ENCODE measurements at places on chromosomes 12 and 14.
A peak's percentile ranks its signal among the peaks of the same experiment; 100 is the strongest.

DNA sequence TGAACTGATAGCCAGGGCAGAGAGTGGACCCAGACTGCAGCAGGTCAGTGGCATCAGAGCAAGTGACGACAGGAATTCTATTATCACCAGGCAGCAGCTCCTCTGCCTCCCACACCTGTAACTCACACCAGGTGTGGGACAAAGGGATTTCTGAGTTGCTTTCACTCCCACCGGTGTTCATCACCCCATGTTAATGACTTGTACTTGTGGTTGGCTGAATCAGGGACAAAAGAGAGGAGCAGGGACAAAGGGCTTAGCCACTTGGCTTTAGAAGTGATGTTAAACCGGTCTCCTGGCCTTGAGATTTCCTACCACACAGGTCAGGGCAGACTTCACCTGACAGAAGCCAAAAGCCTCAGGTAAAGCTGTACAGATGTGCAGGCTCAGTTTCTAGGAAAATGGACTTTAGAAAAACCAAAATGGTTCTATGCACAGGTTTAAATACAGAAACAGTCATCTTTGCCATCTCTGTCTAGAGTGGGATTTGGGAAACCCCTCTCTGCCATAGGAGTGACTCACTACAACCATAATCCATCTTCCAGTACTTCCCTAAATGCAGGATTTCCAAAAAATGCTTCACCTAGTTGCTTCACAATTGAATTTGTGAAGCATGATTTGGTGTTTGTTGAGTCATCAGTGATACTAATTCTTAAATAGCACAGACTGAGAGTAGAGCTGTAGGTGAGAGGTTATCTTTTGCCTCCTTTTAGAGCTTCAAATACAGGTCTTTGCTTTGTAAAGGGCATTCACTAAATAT, 158.5 kb downstream of the PRKCH start:
- no peak for DNase-seq

GRCh38 chr14:92473969-92474535, 39.5 kb upstream of the RIN3 start:
- DNase-seq, result peak; percentile 66

DNA sequence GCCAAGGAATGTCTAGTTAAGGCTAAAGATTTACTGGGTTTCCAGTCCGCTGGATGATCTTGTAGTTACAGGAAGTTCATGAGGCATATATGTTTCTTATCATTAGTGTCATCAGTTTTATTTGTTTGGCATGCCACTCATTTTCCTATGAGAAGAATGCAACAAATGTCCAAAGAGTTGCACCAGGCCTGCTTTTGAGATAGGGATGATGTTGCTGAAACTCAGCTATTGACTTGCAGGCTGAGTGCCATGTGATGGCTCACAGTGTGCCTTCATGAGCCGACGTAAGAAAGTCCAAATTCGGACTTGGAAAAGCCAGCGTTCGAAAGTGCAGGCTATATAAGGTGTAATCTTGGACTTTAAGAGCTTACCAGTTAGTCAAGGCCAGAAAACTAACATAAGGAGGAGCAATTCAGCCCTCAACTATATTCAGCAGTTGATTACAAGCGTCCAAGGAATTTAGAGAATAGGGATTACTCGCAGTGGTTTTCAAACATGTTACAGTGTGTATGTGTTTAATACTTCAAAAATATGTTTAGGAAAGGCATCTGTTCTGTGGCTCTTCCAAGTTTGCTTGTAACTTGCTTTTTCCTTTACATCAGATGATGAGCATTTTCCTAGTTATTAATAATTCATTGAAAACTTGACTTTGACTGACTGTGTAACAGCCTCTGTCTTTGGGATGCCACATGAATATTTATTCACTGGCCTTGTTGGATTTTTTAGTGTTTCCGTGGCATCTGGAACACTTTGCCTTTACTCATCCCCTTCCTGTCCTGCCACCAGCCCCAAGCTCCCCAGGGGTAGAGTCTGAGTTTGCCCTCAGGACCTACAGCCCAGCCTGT, 101.3 kb downstream of the LGMN start:
- peak; percentile 27 for DNase-seq

DNA sequence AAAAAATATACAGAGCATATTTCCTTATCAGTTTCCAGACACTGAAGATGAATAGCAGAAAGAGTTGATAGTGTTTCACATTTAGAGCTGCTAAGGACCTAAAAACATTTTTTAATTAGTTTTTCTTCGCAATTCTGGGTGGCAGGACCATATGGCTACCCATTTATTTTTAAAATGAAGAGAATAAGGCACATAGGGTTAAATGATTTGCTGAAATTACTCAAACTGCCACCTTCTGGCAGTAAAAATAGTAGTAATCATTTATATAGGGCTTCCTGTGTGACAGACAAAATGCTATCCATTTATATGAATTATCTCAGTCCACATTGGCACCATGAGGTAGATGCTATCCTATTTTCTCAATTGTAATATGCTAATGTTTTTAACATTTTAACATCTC, 108.6 kb upstream of the CCDC196 start:
- no peak for DNase-seq

DNA sequence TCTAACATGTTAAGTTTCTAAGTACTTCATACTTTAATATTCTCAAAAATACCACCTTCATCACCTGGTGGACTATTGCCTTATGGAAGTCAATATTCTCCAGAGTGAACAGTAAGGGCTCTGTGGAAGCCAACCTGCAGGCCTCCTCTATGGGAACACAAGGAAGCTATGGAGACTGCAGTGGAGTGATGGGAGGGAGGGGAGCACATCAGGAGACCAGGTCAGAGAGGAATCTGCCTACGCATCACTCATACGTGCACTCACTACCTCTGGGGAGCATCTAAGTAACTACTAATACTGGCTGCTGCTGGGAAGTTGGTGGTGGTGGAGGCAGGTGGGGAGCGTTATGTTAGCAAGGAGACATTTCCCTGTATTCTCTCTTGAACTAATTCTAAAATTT, 19.9 kb downstream of the HECTD4 start:
- no peak for DNase-seq

DNA sequence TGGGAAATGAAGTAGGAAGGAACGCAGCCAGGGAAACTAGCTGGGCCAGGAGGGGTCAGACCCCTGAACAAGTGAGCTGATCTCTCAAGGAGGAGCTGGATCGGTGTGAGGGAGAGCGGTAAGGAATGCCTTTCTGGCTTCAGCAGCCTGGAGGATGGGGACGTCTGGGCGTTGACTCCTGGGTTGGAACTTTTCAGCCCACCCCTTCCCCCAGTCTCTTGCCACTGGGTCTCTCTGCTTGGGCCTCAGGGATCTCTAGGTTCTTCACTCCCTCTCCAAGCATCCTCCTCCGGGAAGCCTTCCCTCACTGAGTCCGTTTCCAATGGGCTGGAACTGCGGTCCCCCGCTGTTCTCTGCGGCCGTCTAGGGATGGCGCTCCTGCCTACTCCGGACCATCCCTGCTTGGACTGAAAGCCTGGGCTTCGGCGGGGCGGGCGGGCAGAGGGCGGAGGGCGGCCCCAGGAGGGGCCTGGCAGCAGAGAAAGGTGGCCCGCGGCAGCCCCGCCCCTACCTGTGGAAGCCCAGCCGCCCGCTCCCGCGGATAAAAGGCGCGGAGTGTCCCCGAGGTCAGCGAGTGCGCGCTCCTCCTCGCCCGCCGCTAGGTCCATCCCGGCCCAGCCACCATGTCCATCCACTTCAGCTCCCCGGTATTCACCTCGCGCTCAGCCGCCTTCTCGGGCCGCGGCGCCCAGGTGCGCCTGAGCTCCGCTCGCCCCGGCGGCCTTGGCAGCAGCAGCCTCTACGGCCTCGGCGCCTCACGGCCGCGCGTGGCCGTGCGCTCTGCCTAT, at the start of gene KRT7:
Gene KRT7, plus strand, starts transcription at position 570 of the 788 bp plus-strand sequence. Its CDS starts 54 bp downstream, at position 624.
- DNase-seq, result peak; percentile 42

DNA sequence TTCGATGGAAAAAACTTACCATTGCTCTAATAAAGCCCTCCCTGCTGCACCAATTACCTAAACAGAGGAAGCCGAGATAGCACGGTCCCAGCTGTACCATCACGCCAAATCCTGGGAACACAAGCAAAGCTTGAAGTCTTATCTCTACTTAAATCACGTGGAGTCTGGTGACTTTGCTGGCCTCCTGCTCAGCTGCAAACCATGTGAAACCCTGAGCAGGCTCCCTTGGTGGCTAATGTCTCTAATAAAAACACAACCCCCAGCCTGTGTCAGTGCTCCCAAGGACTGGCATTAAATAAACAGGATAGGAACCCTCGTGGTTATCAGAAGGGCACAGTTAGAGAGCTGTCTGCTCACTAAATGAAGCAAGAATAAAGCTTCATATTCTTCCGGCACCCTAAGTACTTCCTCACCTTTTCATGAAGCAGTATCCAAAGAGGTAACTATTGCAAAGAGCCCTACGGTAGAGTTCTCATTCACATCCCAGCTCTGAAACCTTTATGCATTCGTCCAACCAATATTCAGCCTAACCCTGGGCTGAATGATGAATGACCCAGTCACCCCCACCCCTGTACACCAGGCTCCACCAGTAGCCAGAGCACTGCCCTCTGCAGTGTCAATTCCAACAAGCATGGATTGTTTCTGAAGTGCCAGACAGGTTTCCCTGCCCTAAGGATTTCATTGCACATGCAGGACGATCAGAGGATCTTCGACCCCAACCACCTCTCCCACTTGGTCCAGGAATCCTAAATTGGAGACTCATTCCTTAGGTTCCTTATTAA, 452.7 kb upstream of the TMPO start:
- DNase-seq, result no peak

- DNase-seq, result no peak
Observed at GRCh38 chr12:100164153-100164704, 21.6 kb upstream of the BLTP3B start.

DNA sequence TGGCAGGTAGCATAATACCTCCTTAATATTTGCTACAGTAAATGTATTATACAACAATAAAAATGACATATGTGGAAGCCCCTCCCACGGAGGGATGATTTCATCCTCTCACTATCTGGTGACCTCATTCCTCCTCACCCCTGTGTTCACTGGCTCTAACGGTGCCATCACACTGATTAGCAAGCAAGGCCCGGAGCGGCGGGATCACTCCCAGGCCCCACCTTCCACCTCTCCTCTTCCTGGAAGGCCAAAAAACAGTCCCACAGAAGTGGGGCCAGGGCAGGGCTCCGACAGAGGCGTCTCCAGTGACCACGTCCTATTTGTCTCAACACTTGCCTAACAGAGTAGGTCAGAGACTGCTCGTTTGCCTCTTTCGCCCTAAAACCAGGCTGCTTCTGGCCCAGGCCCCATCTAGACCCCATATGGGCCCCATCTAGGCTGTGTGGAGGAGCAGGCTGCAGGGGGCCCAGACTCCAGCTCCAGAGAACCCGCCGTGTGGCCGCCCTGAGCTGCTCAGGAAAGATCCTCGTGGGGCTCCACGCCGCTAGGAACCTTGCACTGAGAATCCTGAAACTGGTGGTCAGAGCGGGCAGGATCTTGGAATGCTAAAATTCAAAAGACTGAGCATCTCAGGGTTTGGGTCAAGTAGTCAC, 3.7 kb downstream of the SELPLG start:
- DNase-seq, result peak; percentile 82

GRCh38 chr14:105061428-105062047, 3.7 kb downstream of the GPR132 start:
- peak; percentile 94 for DNase-seq

GRCh38 chr14:65134651-65135579, 32.6 kb upstream of the MAX start:
- DNase-seq, result no peak

DNA sequence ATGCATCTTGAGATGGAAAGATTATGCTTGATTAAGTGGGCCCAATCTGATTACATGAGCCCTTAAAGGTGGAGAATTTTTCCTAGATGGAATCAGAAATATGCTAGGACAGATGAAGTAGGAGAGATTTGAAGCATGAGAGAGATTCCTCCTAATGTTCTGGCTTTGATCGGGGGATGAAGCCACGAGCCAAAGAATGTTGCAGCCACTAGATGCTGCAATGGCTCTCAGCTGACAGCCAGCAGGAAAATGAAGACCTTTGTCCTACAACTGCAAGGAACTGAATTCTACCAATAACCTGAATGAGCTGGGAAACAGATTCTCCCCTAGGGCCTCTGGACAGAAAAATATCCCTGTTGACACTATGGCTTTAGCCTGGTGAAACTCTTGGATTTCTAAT, 82.6 kb upstream of the ATP2B1 start:
- no peak for DNase-seq

GRCh38 chr12:98185606-98186005, 329.8 kb upstream of the TMPO start:
- no peak for DNase-seq

DNA sequence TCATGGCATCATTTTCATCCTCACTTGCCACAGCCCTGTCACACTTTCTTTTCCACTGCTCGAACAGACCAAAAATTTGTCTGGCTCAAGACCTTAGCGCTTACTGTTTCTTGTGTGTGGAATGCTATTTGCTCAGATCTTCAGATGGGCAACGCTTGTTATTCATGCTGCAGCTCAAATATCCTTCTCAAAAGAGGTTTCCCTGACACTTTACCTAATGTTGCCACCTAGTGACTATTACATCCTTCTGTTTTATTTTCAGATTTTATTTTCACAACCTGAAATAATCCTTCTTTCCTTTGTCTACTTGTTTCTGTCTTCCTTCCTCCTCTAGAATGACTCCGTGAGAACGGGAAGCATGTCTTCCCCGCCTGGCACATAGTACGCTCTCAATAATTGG, 5.6 kb downstream of the FBXO33 start:
- no peak for DNase-seq

DNA sequence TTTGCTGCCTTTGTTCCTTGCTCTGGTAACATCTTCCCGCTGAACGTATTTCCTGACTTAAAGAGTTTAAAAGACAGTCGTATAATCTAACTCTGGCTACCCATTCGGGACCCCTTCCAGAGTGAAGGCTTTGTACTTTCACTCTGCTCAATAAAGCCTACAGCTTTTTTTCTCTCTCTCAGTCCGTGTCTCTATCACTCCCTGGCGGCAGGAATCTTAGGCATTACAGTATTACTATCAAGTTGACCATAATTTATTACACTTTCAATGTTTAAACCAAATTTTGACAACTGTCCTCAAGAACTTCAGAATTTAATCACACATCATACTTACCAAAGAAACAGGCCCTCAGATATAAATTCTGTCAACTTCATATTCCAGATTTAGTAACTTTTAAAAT, 967.9 kb downstream of the FSCB start:
- no peak for DNase-seq

- no peak for DNase-seq
Observed at GRCh38 chr12:132432721-132433577, 57.0 kb upstream of the FBRSL1 start.

DNA sequence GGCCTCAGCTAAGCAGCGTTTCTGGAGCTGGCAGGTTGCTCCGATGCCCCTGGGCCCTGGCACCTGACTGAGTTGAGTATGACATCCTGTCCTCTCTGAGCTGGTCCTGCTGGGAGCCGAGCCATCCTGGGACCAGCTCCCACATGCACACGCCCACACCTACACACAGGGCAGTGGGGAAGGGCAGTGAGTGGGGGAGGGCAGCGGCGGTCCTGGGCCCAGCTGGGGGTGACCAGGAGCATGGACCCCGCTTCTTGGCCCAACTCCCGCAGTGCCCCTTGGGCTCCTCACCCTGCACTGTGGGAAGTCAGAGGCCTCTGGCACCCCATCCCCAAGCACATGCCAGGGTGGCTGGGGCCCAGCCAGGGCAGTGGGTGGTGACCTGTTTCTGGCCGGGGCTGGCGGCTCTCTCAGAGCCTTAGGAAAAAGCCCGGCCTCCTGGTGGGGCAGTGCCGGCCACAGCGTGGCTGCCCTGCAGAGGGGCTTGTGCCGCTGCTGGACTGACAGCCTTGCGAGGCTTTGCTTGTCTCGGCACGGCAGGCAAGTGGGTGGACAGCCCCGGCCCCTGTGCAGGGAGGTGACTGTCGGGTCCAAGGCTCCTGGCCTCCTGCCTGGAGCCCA, 5.9 kb upstream of the CRIP2 start:
- no peak for DNase-seq
